ENCODE measurements at places on chromosomes 1 and 21.

DNA sequence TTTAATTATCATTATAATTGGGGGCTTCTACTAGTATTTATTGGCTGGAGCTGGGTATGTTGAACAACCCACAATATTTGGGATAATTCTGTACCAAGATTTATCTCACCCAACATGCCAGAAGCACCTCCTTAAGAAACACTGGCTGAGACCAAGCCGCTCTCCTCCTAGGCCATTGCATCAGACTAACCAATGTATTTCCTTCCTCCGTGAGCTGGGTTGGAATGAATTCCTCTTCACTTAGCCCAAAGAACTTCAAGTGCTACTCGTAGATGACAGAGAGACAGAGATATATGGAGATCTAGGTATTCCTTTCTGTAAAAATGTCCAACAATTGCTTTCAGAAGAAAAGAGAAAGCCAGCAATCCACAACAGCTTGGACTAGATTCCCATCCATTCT, 87.2 kb upstream of the ETS2 start:
- no peak for DNase-seq

DNA sequence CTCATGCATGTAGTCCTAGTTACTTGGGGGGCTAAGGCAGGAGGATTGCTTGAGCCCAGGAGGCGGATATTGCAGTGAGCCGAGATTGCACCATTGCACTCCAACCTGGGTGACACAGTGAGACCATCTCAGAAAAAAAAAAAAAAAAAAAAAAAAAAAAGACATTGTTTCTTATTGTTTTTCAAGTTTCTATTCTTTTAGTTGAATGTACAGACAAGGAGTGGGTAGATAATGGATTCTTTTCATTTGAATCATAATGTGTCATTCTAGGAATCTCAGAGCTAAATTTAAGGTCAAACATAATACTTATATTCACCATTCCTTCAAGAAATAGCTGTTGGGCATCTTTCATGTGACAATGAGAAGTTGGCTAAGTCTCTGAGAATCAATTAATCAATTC, 157.0 kb upstream of the C21orf91 start:
- no peak for DNase-seq

- no peak for DNase-seq
Measured at GRCh38 chr1:24870551-24871195, 59.4 kb downstream of the RUNX3 start.

DNA sequence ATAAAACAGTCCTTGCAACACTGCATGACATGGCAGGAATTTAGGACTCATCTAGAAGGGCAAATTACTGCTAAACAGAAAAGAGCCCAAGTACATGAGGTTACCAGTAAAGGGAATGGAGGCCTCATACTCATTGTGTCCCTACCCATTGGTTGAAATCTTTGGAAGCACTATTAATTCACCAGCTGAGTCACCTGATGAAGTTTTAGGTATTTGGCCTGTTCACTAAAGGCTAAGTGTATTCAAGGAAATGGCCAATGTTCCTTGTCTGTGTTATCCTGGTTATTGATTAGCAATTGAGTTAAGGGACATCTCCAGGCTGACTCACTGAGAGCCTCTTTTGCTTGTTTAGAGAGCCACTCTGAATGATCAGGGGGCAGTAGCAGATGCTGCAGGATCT, 188.4 kb downstream of the ZZZ3 start:
- no peak for DNase-seq

- DNase-seq, result no peak
Measured at GRCh38 chr21:37557261-37557950, 190.8 kb downstream of the DYRK1A start.

GRCh38 chr1:58917436-58917835, 133.6 kb upstream of the JUN start:
- DNase-seq, result no peak
